Kidney tubule cell (primary cell): ENCODE measurements at places on chromosomes 1 and 21.

DNA sequence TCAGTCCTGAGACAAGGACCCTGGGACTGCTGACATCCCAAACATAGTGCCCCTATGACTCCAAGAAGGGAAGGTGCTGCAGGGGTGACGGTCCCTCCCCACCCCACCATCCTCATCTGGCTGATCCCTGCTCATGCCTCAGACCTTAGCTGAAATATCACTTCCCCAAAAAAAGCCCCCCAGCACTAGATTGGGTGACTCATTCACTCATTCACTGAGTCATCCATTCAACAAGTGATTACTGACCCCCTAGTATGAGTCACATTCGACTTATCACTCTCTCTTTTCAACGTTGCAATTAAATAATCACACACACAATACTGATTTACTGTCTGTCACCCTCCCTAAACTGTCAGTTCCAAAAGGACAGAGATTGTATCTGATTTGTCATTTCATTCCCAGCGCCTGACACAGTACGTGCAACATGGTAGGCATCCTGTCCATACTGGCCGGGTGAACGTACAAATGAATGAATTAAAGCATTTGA, 48.6 kb downstream of the HIVEP3 start:
- peak; percentile 63 for DNase-seq

GRCh38 chr1:204723131-204723787, 37.7 kb upstream of the LRRN2 start:
- peak; percentile 55 for DNase-seq

DNA sequence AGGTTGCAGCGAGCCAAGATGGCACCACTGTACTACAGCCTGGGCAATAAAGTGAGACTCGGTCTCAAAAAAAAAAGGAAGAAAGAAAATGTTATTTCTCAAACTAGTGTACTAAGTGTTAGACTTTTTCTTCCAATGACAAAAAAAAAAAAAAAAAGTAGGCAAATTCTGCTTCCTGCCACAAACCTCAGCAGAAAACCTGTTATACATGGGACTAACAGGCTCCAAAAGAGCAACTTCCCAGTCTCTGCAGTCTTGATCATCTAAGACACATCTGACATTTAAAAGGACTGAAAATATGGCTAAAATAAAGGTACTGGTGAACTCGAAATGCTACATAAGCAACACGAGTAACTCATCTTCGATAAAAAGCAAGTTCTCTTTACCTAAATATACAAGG, 59.6 kb downstream of the HSF2BP start:
- no peak for DNase-seq

GRCh38 chr1:212655668-212656440, 43.8 kb downstream of the BATF3 start:
- peak; percentile 85 for DNase-seq
